AG09309 (cell line): ENCODE measurements at places on chromosomes 3 and 15.

DNA sequence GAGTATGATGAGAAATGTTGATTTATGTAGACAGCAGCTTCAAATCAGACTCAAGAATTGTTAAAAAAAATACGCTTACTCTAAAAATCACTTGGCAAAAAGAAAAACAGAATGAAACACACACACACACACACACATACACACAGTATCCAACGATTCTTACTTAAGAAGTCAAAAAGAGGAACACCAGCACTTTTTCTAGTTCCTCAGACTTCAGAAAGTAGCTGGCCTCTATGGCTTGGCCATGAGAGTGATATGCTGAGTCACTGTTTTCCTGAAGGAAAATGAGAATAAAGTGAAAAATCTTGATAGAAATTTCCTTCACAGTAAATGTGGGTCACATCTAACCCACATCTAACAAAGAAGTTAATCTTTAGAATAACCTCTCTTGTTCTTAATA lies 22.1 kb downstream of the CNTN3 start:
- DNase-seq = no peak

DNA sequence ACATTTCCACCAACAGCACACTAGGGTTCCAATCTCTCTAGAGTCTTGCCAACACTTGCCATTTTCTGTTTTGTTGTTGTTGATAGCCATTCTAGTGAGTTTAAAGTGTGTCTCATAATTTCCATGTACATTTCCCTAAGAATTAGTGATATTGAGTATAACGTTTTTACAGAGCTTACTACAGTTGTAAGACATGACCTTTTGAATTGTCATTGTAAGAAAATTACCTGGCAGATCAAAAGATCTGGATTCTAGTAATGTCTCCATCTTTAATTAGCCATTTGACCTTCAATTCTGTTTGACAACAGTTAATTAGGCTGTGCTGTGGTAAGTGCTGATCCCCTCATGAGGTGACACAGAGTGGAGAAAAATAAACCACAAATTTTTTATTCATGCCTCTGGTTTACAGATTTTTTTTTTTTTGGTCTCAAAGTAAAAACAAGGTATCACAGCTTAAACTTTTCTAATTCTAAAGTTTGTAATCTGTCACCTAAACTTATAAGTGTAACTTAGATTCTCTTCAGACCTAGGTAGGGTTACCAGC lies 20.9 kb downstream of the MCTP2 start:
- DNase-seq = no peak

DNA sequence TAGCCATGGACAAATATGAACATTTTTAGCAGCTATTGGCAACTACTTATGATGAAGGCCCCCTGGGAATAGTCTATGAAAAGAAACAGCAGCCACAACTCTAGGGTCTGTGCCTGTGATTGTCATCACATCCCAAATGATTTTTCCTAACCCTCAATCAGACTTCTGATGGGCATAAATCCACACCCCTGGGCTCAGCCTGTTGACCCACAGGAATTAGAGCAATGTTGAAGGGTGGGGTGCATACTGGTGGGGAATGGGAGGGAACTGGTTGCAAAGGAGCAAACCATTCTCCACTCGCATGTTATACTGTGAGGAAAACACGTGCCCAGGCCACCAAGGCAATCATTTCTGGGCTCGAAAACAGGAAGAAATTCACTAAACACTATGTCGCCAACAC lies 106.5 kb upstream of the CTNNB1 start:
- no peak for DNase-seq

DNA sequence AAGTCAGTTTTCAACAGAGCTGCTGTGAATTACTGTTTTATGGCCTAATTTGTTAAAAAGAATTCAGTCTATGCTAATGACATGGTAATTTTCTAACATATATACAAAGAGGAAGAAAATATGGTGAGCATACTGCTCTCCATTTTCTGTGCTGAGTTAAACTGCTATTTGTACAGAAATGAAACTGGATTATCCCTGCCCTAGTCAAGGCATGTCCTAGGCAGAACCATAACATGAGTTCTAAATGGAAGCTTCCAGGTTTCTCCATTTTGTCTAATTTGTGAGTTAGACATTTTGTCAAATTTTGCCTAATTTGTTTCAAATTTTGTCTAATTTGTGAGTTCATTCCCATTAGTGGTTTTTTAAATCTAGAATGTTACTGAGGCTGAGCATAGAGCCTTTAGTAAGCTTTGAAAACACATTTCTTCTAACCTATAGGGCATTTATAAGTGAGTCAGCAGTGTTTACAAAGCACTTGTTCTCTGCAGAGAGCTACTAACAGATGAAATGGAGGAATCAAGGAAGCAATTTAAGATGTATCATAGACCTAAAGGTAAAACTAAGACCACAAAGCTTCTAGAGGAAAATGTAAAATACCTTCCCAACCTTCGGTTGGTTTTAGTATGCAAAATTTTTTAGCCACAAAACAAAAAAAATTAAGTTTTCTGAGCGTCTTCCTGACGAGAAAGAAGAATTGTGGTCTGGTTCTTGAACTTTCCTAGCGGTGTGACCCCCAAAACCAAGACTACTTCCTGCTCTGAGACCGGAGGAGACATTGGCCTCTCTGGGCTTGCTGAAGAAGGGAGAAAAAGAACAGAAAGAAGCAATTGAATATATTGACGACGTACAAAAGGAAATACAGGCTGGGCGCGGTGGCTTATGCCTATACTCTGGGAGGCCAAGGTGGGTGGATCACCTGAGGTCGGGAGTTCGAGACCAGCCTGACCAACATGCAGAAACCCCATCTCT lies 9.8 kb downstream of the P2RY14 start:
- no peak for DNase-seq

DNA sequence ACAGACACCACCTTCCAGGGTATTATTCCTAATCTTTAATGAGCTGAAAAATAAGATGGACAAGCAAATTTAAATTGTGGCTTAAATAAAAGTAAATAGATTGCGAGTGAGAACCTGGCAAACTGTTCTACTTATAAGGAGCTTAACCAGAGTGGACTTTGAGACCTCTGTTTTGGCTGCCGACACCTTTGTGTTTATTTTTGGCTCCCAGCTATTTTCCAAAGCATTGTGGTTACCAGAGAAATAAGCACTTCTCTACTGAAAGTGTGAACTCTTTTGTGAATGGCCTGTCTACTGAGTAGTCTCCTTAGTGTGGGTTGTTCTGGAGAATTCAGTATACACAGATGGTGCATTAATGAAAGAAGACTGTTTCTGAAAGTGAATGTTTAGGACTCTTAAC lies 109.4 kb downstream of the ATP8B4 start:
- DNase-seq = no peak

- no peak for DNase-seq
Measured at GRCh38 chr3:194129581-194130133, 6.3 kb upstream of the HES1 start.

- no peak for DNase-seq
Measured at GRCh38 chr3:60120245-60120644, 1070.4 kb upstream of the CFAP20DC start.

- DNase-seq = no peak
Measured at GRCh38 chr3:105793040-105793439, 75.8 kb downstream of the CBLB start.

GRCh38 chr3:106176734-106177133 lies 307.9 kb upstream of the CBLB start:
- no peak for DNase-seq

GRCh38 chr15:95013381-95013780 lies 782.0 kb downstream of the MCTP2 start:
- DNase-seq = no peak

GRCh38 chr3:31532587-31533168 lies at the start of gene STT3B:
Gene STT3B (plus strand): TSS chr3:31532925. CDS start chr3:31532999, 74 bp downstream.
- DNase-seq = peak; percentile 35
